ENCODE measurements at places on chromosomes 11 and 22.

GRCh38 chr11:61899146-61899841, 7.9 kb upstream of the FADS3 start:
- DNase-seq = peak; percentile 68

- DNase-seq = no peak
Measured at GRCh38 chr22:42883121-42883520, 26.0 kb upstream of the ARFGAP3 start.

GRCh38 chr11:71530602-71531001, 3.5 kb downstream of the KRTAP5-7 start:
- DNase-seq = no peak

DNA sequence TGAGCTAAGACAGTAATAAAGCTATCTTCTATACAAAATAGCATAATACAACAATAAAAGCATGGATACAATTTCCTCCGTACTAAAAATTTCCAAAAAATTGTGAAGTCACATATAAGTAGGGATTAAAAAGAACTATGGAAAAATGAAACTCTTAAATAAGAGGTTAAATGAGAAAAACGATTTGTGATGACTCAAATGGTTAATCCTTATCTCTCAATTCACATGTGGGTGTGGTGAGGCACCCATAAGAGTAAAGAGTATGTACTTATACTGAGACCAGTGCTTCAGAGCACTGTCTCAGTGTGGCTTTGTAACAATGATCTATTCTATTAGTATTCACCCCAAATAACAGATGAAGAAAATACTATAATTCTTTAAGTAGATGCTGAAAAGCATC, 25.0 kb upstream of the CCDC34 start:
- no peak for DNase-seq

- DNase-seq = no peak
Measured at GRCh38 chr11:109784536-109784935, 308.7 kb upstream of the ZC3H12C start.

DNA sequence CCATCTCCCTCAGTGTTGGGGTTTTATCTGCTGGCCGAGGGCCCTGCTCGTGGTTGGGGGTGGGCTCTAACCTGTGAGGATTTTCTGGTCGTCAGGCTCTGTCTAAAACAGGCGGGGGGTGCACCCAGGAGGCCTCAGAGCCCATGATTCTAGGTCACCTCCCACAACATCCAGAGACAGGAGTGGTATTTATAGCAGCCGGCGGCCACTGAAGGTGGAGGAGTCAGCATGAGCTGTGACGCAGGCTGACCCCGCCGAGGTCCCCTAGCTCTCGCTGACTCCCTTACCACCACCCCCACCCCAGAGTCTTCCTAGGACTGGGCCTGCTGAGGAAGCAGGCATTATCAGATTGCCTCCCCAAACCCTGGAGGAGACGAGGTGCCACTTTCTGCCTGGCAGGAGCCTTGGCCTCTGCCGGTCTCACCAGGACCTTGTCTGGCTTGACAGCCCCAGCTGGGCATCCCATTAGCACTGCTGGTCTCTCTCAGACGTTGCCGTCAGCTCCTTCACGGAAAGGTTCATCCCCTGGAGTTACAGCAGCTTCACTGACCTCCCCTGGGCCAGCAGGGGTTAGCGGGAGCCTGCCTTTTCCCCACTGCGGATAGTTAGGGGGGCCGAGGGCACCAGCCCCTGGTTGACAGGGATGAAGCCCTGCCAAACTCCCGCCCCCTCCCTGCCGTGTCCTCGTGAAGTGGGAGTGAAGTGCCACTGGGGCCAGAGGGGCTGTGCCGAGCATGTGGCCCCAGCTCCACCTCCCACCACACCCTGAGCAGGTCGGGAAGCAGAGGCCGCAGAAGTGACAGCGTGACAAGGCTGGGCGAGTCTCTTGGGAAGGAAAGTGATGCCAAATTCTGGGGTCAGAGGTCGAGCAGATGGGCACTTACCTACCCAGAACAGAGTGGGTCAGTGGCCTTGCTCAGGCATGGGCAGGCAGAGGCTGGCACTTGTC, 26.5 kb downstream of the DAGLA start:
- no peak for DNase-seq

DNA sequence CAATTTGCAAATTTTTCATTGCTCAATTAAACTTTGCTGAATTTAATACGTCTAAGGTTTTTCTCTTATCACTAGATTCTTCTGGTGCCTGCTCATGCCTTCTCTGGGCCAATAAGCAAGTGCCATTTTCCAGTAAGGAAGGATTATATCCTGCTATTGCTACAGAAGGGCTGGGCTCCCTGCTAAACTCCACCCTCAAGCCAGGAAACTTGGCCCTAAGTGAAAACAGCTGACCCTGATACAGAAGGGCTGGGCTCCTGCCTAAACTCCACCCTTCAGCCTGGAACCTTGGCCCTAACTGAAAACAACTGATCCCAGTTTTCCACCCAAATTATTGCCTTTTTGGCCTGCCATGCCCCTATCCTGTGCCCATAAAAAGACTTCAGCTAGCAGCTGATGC, 385.3 kb downstream of the DYNC2H1 start:
- DNase-seq = peak; percentile 37
